Fibroblast of the aortic adventitia (primary cell): ENCODE measurements at places on chromosomes 11 and 22.
A peak's percentile ranks its signal among the peaks of the same experiment; 100 is the strongest.

- DNase-seq = no peak
Observed at GRCh38 chr11:35107861-35108260, 31.1 kb upstream of the CD44 start.

DNA sequence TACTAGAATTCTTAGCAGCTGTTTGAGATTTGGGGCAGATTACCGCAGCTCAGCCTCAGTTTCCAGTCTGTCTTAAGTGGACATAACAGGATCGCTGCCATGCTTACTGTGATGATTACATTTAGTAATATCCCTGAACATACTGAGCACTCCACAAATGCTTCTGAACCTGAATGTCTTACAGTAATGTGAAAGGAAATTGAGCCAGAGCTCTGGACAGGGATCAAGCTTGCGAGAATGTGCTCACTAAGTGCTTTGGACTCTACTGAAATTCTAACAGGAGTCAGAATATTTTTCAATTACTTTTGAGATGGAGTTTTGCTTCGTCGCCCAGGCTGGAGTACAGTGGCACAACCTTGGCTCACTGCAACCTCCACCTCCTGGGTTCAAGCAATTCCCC, 118.6 kb upstream of the RASSF10 start:
- peak; percentile 34 for DNase-seq

DNA sequence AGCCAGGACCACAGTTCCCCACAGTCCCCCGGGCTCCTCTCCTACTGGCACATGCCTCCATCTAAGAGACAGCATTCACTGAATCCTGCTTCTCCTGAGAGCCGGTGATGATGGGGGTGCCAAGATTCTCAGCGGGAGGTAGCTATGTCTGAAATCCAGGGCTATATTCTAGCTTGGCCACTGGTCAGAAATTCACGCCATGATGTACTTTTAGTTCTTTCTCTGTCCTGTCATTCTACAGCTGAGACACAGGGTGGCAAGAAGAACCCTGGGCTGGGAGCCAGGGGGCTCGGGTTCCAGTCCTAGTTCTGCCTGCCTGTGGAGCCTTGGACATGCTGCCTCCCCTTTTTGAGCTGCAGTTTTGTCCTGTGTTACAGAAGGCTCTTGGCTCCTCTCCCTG, 59.2 kb upstream of the PHOX2A start:
- DNase-seq = no peak

- DNase-seq = peak; percentile 73
Observed at GRCh38 chr22:39522567-39523300, 2.4 kb downstream of the ATF4 start.

- no peak for DNase-seq
Observed at GRCh38 chr11:26651916-26652315, 69.9 kb downstream of the SLC5A12 start.

DNA sequence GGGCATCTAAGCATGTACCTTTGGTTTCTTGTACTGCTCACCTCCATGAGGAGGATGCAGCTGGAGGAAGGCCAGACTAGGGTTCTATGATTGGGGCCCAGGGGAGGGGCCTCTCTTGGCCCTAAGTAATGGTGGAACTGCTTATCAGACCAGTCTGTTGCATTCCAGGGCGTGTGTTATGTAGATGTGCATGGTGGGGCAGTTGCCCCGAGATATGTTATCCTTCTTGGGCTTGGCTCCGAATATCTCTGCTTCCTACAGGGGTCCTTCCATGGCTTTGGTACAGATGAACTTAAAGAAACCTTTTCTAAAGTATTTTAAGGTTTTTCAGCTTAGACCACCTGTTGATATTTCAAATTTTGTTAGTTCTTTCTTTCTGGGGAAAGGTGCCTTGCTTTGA, 126.0 kb downstream of the SWAP70 start:
- no peak for DNase-seq

- no peak for DNase-seq
Observed at GRCh38 chr11:110339456-110340250, 43.2 kb upstream of the RDX start.

- no peak for DNase-seq
Observed at GRCh38 chr22:50016988-50017700, 4.6 kb upstream of the IL17REL start.

GRCh38 chr11:111476366-111476765, 35.8 kb downstream of the BTG4 start:
- no peak for DNase-seq

DNA sequence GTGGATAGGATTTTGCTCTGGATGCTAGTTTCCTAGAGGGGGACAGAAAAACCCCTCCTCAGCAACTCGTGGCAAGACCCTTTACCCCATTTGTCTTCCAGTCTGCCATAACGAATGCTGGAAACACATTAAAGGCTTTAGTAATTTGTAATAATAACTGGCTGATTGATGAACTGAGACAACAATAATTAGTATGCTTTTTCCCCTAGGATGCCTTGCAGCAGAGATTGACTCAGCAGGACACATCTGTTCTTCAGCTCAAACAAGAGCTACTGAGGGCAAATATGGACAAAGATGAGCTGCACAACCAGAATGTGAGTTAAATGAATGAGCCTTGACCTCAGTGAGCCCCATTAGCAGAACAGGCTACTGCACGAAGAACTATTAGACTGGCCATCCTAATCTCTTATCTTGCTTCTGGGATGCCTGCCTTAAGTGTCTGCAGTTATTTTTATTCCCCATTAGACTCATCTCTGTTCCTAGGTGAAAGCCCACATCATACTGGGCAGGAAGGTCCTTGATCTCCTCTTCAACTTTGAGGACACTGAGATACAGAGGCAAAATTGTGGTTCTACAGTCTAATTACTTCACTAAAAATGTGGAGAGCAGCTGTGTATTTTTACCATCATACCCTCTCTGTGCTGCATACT, 32.9 kb upstream of the DLAT start:
- DNase-seq = no peak

GRCh38 chr22:35539910-35540594, 579 bp upstream of the RASD2 start:
- DNase-seq = no peak

DNA sequence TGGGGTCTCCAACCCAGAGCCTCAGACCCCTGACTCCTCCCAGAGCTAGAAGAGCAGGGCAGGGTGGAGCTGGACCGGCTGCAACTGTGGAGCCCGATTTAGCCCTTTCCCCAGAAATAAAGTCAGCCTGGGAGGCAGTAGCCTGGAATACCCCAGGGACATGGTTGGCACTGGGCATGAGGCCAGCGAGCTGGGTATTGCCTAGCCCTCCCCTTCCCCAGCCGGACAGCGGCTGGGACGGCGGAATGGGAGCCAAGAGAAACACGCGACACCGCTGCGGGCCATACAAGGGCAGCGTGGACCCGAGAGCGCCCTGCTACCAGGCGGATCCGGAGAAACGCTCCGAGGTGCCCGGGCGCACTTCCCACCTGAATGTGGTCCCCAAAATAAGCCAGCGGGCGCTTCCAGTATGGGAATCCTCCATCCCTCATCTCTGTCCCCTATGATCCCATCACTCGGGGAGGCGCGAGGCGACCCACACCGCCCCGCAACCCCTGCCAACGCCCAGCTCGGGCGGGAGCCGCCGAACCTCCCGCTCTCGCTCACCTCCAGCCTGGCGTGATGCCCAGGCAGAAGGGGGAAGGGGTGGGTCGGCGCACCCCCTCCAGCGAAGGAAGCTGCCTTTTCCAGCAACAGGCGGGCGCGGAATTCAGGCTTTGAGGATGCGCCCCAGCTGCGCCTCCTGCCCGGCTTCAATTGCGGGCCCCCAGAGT, 758 bp downstream of the MCAM start:
- no peak for DNase-seq

GRCh38 chr11:107408762-107409211, 48.8 kb downstream of the CWF19L2 start:
- DNase-seq = no peak

DNA sequence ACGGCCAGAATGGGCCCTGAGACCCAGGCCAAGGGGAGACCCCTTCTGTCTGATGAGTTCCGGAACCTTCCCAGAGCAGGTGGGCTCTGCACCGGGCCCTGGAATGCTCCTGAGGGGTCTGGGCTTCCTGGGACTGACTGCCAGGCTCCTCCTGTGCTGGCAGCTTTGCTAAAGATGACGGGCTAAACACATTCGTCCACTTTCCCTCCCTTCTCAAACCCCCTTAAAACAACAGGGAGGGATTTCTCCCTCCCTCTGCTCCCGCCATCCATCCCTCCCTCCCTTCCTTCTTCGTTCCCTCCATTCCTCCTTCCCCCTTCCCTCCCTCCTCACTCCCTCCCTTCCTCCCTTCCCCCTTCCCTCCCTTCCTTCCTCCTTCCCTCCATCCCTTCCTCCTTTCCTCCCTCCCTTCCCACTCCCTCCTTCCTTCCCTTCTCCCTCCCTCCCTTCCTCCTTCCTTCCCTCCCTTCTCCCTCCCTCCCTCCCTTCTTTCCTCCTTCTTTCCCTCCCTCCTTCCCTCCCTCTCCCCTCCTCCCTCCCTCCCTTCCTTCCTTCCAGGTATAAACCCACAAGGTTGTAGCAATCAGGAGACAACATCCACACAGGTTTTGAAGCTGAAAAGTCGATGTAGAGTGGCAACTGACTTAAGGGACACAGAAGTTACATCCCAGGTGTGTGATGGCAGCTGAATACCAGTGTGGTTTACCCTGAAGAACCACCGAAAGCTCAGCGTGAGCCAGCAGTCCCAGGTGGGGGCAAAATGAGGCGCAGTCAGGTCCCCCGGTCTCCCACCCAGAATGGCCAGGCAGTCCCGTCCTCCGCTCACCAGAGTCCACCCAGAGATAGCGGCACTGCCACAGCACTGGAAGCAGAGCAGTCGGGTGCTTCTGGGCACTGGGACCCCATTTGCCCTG, 18.8 kb upstream of the MGAT3 start:
- DNase-seq = no peak

GRCh38 chr11:60064111-60064510, 7.6 kb downstream of the MS4A3 start:
- no peak for DNase-seq

DNA sequence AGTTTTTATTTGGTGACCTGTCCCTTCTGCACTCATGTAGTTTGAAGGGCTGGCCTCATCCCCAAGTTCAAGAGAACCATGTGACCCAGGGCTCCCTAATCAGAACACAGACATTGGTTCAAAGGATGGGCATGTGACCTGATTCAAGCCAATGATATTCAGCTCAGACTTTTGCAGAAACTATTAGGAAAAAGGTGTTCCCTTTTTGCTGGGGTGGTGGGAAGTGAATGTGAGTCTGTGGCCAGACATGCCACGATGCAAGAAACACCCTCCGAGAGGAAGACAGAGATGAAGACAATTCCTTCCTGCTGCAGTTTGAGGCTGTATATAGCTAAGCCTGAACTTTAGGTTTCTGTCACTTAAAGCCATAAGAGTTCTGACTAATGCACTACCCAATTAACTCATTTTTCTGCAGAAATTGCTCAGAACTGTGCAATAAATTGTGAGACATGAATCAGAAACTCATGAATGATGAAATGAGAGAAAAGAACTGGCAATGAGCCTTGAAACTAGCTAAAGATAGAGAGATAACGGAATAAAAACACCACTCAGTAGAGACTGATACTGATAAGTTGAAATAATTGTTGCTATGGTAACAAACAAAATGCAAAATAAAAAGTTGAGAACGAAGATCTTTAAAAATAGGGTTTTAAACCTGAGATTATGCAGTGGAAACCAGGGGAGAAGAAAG, 9.2 kb upstream of the MAPK1 start:
- peak; percentile 92 for DNase-seq

DNA sequence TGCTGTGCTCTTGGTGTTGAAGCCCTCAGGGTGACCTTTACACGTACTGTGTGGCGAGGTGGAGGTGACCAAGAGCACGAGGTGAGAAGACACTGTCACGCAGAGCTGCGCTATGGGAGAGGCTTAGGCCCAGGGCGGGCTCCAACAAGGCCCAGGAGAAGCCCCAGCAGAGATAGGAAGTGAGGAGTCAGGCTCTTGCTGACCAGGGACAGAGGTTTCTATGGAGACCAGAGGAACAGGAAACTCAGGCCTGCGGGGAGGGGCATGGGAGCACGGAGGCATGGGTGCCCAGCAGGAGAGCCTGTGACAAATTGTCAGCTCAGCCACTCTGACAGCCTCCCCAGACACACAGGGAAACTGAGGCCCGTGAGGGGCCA, 15.8 kb downstream of the DGKZ start:
- peak; percentile 18 for DNase-seq

DNA sequence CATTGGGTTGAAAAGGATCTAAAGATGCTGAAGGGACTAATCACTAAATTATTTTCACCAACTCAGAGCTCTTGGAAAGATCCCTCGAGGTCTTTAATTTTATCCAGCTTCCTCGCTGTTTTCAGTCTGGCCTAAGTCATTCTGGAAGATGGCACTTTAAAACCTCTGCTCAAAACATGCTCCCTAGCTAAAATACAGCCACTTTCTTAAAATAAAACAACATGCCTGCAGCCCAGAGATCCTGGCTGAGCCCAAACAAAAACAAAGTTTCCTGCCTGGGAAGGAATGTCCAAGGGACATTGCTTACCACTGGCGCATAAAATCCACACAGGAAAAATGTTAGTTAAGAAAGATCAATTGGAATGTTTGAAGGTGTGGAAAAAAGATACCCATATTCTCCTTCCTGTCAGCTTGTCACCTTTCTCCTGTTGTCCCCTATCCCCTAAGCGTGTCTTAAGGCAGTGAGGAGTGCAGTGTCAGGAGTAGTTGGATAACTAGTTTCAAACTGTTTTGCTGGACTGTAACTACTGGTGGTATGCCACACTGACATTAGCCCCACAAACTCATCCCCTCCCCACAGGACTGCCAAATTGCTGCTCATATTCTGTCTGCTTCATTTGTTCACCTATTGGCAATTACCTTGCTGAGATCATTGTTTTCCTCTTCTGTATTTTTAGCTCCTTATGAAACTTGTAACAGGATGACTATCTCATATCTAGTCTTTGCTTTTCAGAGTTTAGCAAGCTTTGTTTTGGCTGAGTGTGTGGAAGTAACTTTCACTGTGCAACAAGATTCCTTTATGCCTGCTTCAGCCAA, 108.3 kb upstream of the SESN3 start:
- DNase-seq = peak; percentile 39

GRCh38 chr11:70201882-70202861, 924 bp upstream of the FADD start:
- DNase-seq = peak; percentile 47

- no peak for DNase-seq
Observed at GRCh38 chr11:110785398-110785797, 73.2 kb upstream of the ARHGAP20 start.

DNA sequence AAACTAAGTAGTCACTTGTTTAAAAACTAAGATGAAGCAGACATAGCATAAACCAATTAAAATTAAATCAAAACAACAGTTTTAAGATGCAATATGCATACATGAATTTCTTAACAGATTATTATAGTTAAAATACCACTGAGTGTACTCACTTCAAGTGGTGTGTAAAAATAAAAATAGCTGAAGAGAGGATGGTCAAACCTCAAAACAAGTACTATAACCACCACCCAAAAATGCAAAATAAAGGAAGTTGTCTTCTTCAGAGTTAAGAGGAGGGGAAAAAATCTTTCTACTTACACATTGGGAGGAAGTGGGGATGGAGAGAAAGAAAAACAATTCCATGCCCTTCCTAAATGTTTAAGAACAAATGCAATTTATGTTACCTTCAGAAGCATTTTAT, 31.9 kb downstream of the RRAS2 start:
- DNase-seq = no peak
